ENCODE measurements at places on chromosomes 12 and 14.

GRCh38 chr12:64452559-64453329 is 824 bp downstream of the TBK1 start:
- no peak for DNase-seq

DNA sequence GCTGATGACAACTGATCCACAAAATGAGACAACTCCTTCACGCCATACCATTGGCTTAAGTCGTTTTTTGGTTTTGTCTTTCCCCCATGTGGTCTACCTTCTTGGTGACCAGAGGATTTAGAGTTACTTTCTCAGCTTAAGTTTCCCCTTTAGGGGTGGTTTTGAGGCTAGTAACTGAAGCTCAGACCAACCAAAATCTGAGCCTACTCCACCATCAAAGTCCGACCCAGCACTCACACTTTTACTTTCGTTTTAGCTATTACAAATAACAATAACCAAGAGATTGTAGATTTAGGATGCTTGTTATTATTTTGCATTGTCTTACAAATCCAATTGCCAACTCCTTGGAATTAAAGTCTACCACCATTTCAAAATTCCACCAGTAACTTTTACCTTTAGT is 130.6 kb upstream of the MDM1 start:
- no peak for DNase-seq

DNA sequence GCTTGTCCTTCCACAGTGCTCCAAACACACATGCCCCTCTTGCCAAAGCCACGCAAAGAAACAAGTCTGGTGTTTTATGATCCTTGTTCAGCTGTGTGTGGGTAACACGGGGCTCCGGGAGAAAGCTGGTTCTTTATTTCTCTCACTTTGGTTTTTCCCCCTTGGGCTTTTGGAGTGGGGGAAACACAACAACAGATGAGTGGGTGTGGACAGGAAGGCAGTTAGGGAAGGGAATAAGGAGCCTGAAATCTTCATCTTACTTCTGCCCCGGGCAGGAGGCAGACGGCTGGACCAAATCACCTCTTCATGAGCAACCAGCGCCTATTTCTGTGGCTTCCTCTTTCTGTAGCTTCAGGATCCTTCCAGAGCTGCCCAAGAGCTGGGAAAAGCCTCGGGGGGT is 218.5 kb downstream of the PHETA1 start:
- no peak for DNase-seq

DNA sequence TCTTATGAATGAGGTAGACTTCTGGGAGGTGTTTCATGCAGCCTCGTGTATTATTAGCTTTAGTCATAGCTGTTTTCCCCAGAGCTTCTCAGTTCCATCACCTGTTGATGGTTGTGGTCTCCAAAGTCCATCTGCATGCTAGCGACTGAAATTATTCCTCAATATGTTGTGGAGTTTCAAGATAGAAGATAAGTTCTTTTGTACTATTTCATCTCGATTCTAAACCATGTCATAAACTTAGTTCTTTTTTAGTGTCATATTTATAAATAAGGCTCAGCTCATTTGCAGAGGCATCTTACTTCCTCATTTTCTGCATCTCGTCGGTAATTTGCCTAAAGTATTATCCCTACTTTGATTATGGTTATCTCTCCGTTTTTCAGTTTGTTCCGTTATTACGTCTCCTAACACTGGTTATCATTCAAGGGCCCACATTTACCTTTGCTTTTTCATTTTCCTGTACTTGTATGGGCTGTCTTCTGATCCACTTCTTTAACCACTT is 119.1 kb downstream of the ITPR2 start:
- DNase-seq: no peak

GRCh38 chr12:6059860-6060565 is 64.5 kb downstream of the VWF start:
- no peak for DNase-seq

DNA sequence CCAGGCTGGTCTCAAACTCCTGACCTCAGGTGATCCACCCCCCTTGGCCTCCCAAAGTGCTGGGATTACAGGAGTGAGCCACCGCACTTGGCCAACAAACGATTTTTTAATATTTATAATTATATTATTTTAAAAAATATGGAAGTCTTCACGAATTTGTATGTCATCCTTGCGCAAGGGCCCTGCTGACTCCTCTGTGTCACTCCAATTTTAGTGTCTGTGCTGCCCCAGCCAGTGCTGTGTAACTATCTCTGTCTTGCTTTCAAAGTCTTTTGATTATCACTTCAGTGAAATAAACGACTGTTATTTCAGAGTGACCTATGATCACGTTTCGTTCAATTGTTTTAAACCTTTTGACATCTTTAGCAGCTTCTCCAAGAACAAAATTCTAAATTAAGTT is 13.1 kb upstream of the MMP17 start:
- no peak for DNase-seq

- no peak for DNase-seq
These were observed 71.3 kb downstream of the SUSD6 start for GRCh38 chr14:69682621-69683263.

DNA sequence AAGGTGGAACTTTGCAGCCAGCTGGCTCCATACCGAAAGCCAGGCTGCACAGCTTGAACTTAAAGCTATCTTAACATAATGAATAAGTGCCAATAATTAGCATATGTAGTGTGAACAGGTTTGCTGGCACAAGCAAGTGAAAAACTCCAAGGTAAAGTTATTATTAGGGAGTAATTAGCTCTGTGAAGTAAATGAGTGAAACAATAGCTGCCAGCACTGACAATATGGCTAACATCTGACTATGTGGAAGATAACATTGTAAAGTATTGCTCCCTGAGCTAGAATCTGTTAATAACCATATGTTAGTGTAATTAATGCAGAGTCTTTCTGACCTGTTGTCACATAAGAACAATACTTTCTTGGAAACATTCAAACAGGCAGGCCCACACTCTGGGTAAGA is 246.4 kb downstream of the SOX5 start:
- no peak for DNase-seq

DNA sequence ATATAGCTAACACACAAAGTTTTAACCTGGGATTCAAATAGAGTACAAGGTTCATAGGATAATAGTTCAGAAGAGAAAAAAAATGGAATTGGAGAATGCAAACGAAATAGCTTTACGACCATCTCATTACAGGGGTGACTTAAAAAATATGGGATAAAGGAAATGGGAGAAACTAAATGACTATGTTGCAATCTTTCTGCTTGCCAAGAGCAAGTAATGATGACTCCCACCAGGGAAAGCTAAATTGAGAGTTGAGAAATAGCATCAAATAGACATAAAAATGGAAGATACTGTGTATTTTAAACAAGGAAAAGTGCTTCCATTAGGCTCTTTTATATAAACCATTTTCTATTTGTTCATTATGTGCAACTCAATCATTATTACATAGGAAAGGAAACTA is 155.7 kb upstream of the ATXN7L3B start:
- no peak for DNase-seq

GRCh38 chr14:26596543-26597061 is 1.2 kb downstream of the NOVA1 start:
- DNase-seq: no peak
